ENCODE measurements at places on chromosomes 2 and 18. TPM values are rescaled to one million over a fixed set of nuclear protein-coding genes. Genes with fewer than 3 reads are reported as not detected.

- DNase-seq = no peak
Observed at GRCh38 chr2:156411835-156412234, 24.3 kb upstream of the GPD2 start.

DNA sequence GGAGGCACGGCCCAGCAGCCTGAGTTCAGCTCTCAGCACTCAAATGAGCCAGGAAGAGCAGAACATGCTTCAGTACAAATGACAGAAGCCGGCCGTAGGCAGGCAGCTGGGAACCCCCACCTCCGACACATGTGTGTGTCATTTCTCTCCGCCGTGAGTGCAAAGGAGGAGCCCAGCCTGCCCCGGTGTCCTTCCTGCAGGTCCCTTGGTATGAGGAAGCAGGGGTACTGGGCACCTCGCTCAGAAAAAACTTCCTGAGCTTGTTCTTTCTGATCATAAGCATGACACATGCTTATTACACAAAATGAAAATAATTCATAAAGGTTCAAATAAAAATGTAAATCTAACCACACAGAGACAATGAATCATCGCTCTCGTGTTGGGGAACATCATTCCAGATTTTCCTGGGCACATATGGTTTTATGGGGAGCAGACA, 35.3 kb downstream of the KCNF1 start:
- no peak for DNase-seq

GRCh38 chr2:102301867-102302362, 9.4 kb upstream of the IL1RL1 start:
- no peak for DNase-seq

The CYP1B1 gene
- 13.7 TPM for total RNA-seq

The GALR1 gene
- total RNA-seq = 0.02 TPM
